ENCODE measurements at places on chromosomes 3 and 15. TPM values are rescaled to one million over a fixed set of nuclear protein-coding genes. Genes with fewer than 3 reads are reported as not detected.

The ROPN1 gene
- not detected for total RNA-seq

The GOLGA8N gene
- total RNA-seq: 6.0 TPM

The ANKUB1 gene
- not detected for total RNA-seq

The TMEM207 gene
- not detected for total RNA-seq

The GOLGA6B gene
- not detected for total RNA-seq

The TTBK2 gene
- 19.7 TPM for total RNA-seq

The MYRIP gene
- 7.1 TPM for total RNA-seq

The TEX55 gene
- not detected for total RNA-seq

- no peak for DNase-seq
Measured at GRCh38 chr3:172751175-172751704, 714 bp downstream of the ECT2 start.

- no peak for DNase-seq
Measured at GRCh38 chr15:81330366-81331090, 6.6 kb upstream of the STARD5 start.

- no peak for DNase-seq
Measured at GRCh38 chr3:158771982-158772381, 29.9 kb upstream of the MFSD1 start.

GRCh38 chr3:140377644-140378043 is 300.2 kb upstream of the TRIM42 start:
- no peak for DNase-seq

GRCh38 chr3:123653221-123653682 is 68.4 kb upstream of the HACD2 start:
- peak; percentile 73 for DNase-seq

DNA sequence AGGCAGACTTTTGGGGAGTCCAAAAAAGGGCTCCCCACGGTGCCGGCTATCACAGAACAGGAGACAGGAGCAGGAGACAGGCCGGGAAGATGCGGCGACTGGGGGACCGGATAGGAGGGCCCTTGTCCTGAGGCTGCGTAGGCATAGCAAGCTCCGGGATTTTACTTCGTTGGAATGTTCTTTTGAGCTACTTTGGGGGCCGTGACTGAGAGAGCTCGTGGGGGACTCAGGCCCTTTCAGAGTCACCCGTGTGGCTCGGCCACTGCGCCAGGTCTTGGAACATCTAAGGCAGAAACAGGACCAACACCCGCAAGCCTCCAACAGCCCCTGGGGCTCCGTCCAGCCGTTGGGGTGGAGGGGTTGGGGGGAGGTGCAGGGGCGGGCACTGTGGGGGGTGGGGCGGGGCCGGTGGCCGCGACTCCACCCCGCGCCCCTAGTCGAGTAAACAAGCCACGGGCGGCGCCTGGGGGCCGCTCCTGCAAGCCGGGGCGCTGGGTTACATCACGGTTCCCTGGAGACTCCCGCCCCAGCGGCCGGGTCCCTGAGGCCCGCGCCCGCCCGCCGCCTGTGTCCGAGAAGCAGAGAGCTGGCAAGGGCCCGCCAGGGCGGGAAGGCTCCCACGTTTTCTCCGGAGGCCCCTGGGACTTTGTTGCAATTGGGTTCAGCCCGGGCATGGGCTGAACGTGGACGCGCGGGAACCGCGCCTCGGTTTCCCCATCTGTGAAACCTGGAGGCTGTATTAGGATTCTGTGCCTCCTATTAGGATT is 23.3 kb upstream of the C15orf39 start:
- no peak for DNase-seq

- no peak for DNase-seq
Measured at GRCh38 chr3:103105206-103105605, 670.4 kb downstream of the ZPLD1 start.

DNA sequence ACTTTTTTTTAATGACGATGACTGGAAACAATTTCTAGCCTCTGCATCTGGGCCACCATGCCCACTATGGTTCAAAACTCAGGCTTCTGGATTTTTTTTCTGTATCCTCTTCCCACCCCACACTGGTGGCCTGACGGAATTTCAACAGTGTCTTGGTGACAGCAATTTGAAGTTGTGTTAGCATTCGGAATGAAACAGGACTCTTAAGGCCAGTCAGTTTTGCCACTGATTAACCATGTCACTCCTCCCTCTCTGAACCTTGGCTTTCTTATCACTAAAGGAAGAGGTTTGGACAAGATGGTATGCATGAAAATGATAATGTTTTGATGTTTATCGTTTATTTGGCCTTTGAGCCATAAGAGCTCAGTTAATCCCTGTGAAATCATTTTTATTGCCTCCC is 41.6 kb upstream of the BDH1 start:
- DNase-seq: peak; percentile 21

- DNase-seq: no peak
Measured at GRCh38 chr3:132232231-132232792, 84.9 kb upstream of the ACP3 start.

GRCh38 chr3:71360764-71361163 is 222.8 kb downstream of the FOXP1 start:
- no peak for DNase-seq

GRCh38 chr3:100087198-100087597 is 27.1 kb downstream of the FILIP1L start:
- DNase-seq: no peak

GRCh38 chr3:131597816-131598215 is 95.0 kb upstream of the MRPL3 start:
- no peak for DNase-seq

DNA sequence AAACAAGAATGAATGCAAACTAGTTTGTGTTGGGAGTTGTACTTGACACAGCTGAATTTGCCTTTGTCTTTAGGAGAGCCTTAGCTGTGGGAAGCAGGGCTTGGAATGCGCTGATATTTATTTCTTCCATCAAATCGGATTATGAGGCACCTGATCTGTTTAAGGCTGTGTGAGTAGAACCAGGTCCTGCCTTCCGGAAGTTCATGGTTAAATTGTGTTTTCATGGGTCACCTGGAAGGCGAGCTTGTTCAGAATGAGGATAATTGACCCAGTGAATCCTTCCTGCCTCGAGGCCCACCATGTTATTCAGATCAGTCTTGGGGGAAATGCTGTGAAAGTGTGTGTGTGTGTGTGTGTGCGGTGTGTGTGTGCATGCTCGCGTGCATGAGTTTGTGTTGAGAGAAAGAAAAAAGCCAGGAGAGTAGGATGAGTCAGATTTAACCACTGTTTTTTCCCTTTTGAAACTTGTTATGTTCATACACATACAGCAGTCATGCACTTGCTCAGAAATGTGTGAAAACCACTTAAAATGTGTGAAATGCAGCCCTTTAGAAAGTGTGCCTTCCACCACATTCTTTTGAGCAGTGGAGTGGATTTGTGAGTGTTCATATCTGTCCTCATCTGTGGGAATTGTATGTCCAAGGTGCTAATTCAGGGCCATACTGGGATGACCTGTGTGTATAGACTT is 36.7 kb downstream of the SMAD3 start:
- no peak for DNase-seq

GRCh38 chr15:81955382-81956062 is 90.3 kb downstream of the MEX3B start:
- DNase-seq: no peak

GRCh38 chr15:85536341-85536740 is 155.9 kb downstream of the AKAP13 start:
- no peak for DNase-seq

DNA sequence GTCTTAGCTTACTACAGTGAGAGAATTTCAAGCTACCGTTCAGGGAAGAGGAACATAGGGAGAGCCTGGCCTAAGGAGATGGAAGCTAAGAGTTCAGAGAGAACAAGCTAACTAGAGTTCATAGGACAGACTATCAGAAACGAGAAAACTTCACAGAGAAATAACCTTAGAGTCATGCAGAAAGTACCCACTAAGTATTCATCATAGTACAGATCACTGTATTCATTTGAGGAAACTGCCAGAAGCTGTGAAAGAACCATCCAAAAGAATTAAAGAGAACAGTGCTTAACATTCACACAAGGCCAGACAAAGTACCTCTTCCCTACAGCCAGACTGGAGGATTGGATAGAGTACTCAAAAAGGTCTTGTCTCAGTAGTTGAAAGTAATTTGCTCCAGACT is 15.2 kb upstream of the GBE1 start:
- no peak for DNase-seq

DNA sequence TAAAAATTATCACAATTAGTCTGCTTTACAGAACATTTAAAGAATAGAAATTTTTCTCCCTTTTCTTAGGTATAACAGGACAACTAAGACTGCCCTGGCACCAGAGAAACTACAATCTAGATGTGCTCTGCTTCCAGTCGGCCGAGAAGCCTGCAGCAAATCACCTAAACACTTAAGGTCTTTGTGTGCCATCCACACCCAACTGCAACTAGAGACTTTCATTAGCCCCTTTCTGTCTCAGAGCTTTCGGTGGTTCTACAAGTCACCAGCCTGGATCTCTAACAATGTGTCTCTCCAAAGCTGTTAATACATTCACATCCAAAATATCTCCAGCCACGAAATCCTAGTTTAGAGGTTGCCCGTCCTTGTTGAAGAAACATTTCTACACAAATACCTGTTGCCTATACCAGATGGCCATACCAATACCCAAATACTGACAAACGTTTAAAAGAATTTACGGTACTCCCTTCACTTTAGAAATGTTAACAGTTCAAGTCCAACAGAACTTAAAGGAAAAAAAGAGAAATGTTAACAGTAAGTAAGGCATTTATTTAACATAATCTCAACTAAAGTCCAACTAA is 6.7 kb downstream of the PRC1 start:
- no peak for DNase-seq

GRCh38 chr3:55180936-55181535 is 253.2 kb upstream of the LRTM1 start:
- DNase-seq: no peak

DNA sequence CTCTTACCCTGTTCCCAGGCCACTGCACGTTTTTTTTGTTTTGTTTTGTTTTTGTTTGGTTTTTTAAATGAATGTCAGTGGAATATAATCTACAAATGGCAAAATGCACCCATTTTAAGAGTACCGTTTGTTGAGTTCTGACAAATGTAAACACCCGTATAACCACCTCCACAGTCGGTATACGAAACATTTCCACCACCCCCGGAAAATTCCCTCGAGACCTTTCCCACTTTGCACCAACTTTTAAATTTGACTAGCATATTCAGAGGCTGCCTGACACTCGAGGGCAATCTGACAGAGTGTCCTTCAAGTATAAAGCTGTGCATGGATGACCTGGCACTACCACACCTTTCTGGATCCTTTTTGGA is 613 bp upstream of the ARHGEF3 start:
- DNase-seq: no peak

DNA sequence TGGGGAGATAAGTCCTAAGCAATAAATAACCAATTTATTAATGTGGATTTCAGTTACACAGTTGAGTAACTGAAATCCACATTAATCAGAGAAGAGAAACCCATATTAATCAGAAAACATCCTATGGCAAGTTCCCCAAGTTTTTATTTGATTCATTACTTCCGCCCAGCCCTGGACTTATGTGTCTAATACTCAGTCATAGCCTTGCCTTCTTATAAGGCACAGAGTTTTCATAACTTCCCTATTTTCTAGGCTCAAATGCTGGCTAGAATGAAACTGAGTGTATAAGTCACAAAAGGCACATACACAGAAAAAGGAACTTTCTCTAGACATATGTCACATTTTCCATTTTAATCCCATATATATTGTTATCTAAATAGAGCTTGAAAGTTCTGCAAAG is 28.8 kb downstream of the CD47 start:
- DNase-seq: no peak

DNA sequence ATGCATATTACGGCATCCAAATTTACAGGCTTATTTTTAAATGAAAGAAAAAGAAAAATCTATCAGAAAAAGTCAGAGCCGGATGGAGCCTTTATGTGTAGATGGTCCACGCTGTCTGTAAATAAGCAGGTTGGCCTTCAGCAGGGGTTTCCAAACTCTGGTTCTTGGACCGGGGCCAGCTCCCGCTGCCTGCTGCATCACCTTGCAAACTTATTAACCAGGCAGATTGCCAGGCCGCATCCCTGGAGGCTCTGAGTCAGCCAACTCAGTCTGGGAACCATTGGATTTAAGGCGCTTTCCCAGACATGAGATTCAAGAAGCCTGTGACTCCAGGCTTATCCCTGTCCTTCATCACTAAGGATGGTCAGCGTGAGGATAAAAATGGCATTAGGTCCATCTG is 212.4 kb downstream of the OPA1 start:
- no peak for DNase-seq

Data from right atrium auricular region (tissue), 2 donors.